Testis (tissue), 5 donors: ENCODE measurements at places on chromosomes 4 and X. TPM values are rescaled to one million over a fixed set of nuclear protein-coding genes. Genes with fewer than 3 reads are reported as not detected.

Gene PRDM8
- 1.1 TPM for polyA plus RNA-seq

Gene PIR
- 11.0 TPM for polyA plus RNA-seq

Gene CYBB
- 15.7 TPM for polyA plus RNA-seq

Gene GSPT2
- 24.3 TPM for polyA plus RNA-seq

Gene SHISA3
- polyA plus RNA-seq = 1.6 TPM

Gene WDR45
- 27.1 TPM for polyA plus RNA-seq

Gene DDIT4L
- polyA plus RNA-seq = 5.5 TPM

Gene SYAP1
- polyA plus RNA-seq = 9.0 TPM

Gene RNF150
- polyA plus RNA-seq = 4.7 TPM

Gene HS3ST1
- 1.2 TPM for polyA plus RNA-seq

Gene MAGEB1
- 36.6 TPM for polyA plus RNA-seq

GRCh38 chr4:38133711-38134480 is 173.7 kb downstream of the PTTG2 start:
- DNase-seq = no peak

- DNase-seq = no peak
Observed at GRCh38 chr4:55098456-55099204, 26.8 kb downstream of the KDR start.

DNA sequence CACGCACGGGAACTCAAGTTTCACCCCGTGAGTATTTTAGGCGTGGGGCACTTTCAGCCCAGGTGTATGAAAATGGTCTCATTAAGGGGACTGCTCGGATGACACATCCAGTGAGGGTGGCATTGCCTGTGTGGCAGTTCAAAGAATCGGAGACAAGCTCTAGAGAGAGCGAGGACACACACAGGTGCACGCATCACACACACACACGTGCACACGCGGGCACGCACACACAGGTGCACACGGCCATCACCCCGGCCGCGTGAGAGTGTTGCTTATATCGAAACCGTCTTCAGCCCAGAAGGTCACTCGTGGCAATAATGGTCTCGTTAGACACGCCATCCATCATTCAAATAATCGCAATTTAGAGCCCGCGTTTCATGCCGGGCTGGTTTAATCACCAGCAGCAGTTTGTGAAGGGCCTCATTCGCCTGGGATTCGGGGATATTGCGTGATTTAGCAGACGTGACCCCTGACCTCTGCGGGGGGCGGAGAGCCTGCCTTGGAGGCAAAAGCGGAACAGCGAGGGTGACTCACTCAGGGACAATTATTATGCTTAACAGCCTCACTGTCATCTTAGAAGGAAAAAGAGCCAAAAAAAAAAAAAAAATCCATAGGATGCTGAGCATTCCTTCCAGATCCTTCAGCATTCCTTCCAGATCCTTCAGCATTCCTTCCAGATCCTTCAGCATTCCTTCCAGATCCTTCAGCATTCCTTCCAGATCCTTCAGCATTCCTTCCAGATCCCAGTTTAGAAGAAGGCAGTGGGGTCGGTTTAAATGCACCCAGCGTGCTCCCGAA is 89.4 kb upstream of the PPP2R3B start:
- DNase-seq = no peak

DNA sequence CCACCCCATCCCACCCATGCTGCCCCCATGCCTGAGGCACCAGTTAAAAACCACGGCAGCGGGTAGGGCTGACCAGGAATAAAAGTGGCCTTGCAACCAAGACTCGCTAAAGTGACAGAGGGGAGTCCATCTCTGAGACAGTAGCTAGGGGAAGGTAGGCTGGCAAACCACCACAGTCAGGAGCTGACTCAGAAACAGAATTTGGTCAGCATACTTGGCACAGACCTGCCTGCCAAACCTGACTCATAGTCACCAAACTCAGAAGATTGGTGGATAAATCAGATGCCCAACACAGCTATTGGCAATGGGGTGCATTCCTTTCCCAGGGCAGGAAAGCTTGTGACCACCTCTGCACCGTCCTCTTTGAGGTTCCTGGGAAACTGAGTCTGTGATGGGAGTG is 193.8 kb downstream of the BCOR start:
- DNase-seq = no peak

- DNase-seq = no peak
Observed at GRCh38 chr4:141080668-141081067, 52.6 kb downstream of the RNF150 start.

DNA sequence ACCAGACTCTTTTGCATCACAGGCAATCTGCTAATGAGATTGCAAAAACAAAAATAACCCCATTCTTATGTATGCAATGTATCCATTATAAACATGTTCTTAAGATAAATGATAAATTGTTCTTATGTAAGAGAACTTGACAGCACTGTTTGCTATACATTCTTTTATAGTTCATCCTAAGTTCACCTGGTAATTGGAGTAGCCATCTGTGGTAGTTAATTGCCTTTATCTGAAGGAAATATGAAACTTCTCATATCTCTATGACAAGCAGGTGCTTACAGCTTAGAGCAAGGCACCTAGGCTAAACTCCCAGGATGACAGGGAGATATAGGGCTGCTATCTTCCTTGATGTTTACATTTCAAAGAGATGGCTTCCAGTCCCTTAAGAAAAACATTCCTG is 21.3 kb upstream of the CLCN5 start:
- no peak for DNase-seq

DNA sequence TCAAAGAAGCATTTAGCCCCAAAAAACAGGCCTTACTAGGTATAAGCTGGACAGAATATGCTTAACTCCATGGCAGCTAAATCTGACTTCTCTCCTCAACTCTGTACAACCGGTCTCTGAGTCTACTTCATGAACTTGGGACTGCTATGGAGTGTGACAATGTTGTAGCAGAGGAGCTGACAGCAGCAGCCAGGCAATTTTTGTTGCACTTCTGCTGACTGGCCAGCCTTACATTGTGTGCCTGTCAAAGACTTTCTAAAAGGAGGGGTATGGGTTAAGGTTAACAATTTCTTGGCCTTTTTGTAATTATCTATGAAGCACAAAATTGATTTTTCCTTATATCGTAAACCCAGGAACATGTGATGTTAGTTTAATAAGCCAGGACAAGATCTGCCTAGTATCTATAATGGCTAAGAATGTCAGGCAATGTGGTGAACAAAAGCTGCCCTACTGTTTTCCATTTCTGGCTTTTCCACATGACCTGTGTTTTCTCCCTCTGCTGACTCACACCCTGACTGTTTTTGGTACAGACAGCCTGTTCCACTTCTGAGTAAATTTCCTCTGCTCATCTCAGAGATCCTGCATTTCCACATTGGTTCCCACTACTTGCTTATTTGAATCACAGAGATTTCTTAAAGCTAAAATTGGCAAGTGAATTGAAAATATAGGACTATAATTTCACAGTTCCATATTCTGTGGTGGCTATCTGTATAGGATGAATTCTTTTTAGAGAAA is 9.3 kb downstream of the NOX1 start:
- DNase-seq = no peak

GRCh38 chrX:119004920-119005524 is 30.6 kb downstream of the LONRF3 start:
- peak; percentile 70 for DNase-seq

- no peak for DNase-seq
Observed at GRCh38 chrX:10602646-10603045, 17.7 kb downstream of the MID1 start.

DNA sequence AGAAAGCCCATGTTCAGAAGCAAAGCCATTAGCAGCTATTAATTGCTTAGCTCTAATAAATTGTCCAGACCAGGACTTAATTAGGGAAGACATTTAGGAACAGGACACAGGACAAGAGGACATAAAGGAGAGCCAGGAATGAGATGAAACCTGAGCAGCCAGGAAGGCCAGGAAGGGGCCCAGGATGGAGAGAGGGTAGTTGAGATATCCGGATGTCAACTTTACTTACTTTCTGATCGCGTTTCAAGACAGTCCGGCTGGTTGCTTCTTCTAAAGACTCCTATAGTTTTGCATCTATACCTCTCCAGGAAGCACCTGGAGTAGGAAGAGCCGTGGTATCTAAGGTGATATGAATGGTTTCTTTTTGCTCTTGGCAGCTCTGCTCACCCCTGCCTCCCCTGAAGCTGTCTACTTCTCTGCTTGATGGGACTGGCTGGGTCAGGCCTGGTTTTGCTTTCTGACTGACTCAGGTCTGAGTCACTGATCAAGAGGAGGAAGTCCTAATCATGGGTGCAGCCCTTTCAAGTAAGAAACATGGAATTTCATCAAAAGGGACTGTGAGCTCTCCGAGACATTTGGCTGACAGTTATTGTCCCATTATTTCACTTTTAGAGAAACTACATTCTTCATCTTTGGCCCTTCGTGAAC is 733.3 kb downstream of the RPA4 start:
- DNase-seq = no peak

- DNase-seq = no peak
Observed at GRCh38 chr4:33071535-33071934, 2351.4 kb downstream of the PCDH7 start.

- DNase-seq = no peak
Observed at GRCh38 chr4:6142511-6142910, 57.8 kb downstream of the JAKMIP1 start.

- DNase-seq = peak; percentile 50
Observed at GRCh38 chr4:187606581-187606980, 389.0 kb upstream of the ZFP42 start.

- no peak for DNase-seq
Observed at GRCh38 chrX:18885328-18886004, 98.4 kb downstream of the PHKA2 start.

- DNase-seq = no peak
Observed at GRCh38 chr4:8006471-8006870, 66.8 kb upstream of the AFAP1 start.

DNA sequence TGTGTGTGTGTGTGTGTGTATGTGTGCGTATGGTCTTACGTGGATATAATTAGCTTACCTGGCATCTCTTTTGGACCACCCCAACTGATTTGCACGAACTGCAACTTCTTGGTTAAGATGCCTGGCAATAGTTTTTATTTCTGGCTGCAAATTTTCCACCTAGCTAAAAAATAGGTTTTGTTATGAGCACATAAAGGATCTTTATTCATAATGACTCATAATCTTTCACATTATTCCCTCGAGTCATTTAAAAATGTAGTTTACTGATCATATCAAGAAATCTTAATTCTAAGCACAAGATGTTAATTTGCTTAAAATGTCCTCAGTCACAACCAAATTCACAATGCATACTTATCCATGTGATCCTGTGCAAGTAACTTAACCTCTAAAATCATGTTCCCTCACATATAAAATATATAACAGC is 1.5 kb downstream of the COX18 start:
- no peak for DNase-seq

DNA sequence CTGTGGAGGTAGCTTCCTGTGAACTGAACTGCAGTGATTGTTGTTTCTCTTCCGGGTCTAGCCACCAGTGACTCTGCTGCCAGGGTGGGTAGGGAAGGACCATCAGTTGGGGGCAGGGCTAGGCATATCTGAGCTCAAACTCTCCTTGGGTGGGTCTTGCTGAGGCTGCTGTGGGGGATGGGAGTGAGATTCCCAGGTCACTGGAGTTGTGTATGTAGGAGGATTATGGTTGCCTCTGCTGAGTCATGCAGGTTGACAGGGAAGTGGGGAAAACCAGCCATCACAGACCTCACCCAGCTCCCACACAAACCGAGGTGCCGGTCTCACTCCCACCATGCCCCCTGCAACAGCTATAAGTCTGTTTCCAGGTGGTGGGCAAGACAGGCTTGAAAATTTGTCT is 1937.8 kb downstream of the PCDH7 start:
- DNase-seq = no peak

DNA sequence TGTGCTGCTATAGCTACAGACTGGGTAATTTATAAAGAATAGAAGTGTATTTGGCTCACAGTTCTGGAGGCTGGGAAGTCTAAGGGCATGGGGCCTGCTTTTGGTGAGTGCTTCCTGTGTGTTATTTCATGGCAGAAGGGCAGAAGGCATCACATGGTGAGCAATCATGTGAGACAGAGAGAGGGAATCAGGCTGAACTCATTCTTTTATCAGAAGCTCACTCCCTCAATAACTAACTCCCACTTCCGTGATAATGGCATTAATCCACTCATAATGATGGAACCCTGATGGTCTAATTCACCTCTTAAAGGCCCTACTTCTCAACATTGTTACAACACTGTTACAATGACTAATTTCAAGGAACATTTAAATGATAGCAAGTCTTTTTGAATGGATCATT is 129.4 kb downstream of the FAT4 start:
- DNase-seq = peak; percentile 25

GRCh38 chr4:168908093-168908492 is 102.0 kb downstream of the CBR4 start:
- no peak for DNase-seq

DNA sequence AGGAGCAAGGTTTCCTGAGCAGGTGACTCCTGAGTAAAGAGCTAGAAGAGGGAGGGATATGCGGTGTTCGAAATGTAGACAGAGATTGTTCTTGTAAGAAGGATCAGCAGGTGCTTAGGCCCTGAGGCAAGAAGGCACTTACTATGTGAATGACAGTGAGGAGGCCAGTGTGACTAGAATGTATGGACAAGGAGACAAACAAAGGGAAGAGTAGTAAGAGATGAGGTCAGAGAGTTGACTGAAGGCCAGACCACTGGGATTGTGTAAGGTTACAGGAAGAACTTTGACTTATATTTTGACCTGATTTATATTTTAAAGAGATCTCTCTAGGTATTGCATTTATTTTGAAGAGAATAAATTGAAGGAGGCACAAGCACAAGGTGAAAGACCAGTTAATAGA is 118.4 kb upstream of the ENPEP start:
- DNase-seq = no peak

DNA sequence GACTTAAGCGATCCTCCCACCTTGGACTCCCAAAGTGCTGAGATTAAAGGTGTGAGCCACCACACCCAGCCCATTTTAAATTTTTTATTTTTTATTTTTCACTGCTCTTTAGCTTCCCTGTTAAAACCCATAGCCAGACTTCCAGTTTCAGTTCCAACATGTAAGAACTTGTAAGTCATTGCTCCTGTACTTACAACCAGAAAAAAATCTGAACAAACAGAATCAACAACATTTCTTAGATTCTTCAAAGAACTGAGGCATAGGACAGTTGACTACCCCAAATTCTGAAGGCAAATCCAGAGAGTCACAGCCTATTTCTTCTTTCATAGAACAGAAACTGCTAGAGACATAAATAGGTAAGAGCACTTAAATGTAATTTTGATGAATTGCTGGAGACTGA is 8.1 kb downstream of the GPRASP3 start:
- DNase-seq = no peak

DNA sequence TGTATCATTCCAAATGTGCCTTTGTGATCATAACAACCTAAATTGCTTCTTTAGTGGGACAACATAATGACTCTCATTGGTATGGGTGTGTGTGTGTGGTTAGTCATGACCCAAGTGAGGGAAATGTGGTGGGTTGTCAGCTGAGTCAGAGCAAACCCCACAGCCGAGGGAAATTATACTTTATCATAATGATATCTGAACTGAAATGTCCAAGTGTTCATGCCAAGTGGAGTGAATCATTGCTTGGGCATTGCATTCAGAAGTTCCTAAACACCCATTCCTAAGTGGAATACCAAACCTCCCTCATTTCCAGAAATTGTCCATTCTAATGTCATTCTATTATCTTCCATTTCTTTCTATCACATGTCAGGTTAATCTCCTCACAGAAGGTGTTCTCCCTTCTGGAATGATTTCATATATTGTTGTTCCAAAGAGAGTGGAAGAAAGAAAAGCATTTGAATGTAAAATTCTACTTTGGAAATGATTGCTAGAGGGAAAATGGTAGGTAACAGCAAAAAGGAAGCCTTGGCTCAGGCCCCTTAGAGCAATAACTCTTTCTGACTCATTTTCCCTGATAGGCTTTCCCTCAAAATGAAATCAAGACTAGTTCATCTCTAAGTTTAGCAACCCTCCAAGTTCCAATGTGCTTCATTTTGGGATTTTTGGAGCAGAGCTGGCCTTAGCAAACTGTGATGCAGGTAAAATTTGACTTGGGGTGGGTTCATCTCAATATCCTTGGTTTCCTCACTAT is 230.7 kb upstream of the KCNIP4 start:
- no peak for DNase-seq

GRCh38 chr4:164937576-164938270 is 39.7 kb downstream of the TRIM61 start:
- DNase-seq = peak; percentile 81
